Effector CD4-positive, alpha-beta T cell (primary cell): ENCODE measurements at places on chromosomes 1 and 21.

- DNase-seq, result no peak
Observed at GRCh38 chr21:32934829-32935228, 90.9 kb upstream of the OLIG2 start.

DNA sequence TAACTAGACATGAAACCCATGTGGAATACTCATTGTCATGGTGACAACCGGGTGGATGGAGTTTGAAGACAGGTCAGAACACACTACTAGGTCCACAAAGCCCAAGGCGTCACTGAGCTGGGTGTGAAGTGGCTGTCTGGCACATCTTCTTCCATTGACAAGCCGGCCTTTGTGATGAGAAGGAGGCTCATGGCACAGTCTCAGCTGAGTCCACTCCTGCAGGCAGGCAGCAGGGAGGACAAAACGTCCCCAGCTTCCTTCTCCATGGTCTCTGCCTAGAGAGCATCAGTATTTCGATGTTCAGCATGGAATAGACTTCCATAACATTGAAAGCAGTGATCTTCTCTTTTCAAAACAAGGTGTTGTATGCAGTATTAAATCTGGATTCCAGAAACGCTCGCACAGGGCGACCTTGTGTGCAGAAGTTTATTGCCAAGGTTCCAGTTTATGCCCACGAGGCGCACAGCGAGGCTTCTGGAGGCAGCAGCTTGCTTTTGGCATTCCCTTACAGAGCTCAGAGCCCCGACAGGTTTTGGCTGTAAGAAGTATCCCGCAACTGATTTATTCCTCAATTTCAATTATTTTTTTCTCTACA, 104.2 kb downstream of the SIM2 start:
- DNase-seq, result no peak

DNA sequence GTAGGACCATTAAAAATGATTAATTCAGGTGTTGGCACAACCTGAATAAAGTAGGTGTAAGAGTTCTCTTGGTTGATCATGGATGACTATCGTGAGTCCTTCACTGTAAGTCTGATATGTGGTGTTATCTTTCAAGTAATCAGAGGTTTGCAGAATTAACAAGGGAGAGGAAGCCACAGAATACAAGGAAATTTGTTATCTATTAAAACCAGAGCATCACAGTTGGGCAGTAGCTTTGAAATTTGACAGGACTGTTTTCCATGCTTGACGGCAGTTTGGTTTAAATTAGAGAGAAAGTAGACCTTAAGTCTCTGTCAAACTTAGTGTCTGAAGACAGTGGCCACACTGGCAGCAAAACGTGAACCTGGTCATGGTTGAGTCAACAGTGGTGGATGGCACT, 139.5 kb upstream of the KCNK2 start:
- DNase-seq, result no peak

DNA sequence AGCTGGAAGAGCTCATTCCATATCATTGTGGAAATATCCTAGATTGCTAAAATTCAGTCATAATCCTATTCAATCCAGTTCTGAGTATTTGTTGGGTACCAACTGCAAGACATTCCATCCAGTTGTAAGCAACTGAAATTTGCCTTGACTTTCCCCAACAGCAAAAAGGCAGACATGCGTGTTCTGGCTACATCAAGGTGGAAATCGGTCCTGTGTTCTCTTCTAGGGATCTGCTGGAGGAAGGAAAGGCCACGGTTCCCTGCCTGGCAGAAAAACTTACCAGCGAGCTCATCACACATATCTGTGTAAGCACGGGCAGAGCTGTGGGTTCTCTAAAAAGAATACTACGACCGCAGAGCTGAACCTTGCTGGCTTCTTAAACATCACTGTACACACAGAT, 17.5 kb downstream of the MX1 start:
- DNase-seq, result no peak

DNA sequence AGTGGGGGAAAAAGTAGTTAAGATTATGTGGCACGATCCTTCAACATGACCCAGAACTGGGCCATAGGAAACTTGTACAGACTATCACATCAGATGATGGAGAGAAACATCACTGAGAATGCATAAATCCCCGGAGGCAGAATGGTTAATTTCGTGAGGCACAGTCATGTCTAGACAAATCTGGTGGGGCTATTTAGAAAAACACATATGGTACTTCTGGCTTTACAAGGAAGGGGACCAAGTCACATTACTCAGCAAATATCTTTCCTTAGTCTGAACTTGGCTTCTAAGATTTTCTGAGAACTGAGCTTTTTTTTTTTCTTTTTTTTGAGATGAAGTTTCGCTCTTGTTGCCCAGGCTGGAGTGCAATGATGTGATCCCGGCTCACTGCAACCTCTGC, 9.2 kb upstream of the UQCRHL start:
- DNase-seq, result no peak

DNA sequence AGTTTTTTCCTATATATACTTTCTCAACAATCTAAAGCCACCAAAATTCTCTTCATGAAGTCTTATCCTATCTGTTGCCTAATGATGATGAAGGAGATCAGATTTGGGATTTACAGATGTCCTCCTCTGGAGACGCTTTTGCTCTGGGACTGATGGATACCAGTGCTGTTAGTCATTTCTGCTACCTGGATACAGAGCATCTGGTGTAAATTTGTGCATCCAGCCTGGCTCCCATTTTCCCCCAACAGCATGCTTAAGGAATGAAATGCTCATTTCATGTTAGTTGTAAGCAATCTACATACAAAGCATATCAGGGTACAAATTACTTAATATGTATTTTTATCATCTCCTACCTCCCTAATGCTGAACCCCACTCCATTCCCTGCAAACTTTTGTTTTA, 57.7 kb downstream of the HNRNPR start:
- DNase-seq, result no peak

DNA sequence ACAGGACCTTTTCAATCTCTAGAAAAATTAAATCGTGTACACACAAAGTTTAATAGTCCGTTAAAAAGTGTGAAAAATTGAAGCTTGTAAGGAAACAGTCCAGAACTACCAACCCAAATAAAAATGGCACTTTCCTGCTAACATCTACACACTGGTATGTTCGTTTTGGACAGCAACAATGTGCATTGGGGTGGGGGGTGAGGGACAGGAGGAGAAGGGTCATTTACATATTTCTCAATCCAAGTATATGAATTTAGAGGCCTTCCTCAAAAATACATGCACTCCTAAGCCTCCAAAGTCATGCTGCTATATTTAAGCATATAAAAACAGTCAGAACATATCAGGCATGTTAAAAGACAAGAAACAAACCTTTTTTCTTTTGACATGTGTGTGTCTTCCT, 2.5 kb downstream of the PPP1R15B start:
- DNase-seq, result no peak

- no peak for DNase-seq
Observed at GRCh38 chr1:65795311-65795710, 2.6 kb downstream of the PDE4B start.

GRCh38 chr1:10960411-10961299, 51.8 kb upstream of the TARDBP start:
- peak; percentile 70 for DNase-seq
